Stimulated activated CD8-positive, alpha-beta memory T cell treated with anti-CD3 and anti-CD28 coated beads, Interleukin-15, amount 100 ng/mL, for 48 hours (primary cell): ENCODE measurements at places on chromosomes 12 and 14.

- no peak for DNase-seq
These were observed 16.5 kb upstream of the GALNT8 start for GRCh38 chr12:4703676-4704075.

- DNase-seq = no peak
These were observed 78.4 kb downstream of the FGD4 start for GRCh38 chr12:32477714-32478113.

- no peak for DNase-seq
These were observed at the start of gene CLEC2D for GRCh38 chr12:9669534-9669933. Gene CLEC2D, plus strand, starts transcription at chr12:9669713. Its CDS starts 22 bp downstream, at chr12:9669735.

- DNase-seq = no peak
These were observed 70.4 kb downstream of the TMEM116 start for GRCh38 chr12:111942557-111942956.

DNA sequence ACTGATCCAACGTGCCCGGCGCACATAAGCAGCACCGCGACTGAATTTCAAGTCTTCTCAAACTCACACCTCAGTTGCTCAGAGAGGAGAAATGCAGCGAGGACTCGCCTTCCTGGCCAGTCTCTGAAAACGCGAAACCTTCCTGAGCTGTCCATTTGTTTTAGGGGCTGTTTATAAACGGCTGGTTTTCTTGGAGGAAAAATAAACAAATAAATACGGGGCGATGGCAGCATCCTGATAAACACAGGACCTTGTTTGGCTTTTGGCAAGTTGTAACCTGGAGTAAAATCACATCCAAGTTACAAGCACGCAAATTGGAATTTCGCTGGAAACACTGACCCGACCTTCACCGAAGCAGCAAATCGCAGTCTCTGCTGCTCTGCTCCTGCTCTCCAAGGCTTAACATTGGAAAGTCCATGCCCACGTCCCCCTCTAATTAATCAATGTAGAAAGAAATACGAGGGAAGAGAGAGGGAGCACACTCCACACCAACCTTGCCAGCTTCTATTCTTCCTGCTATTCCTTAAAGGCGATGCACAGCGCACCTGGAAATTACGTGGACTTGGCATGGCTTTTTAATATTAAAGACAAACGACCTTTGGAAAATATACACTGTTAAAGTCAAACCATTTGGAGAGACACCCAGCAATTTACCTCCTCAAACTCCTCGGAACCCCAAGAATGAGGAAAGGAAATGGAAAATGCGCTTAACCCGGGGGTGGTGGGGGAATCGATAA, 248.8 kb downstream of the APAF1 start:
- DNase-seq = no peak

GRCh38 chr14:90294872-90295271, 36.9 kb downstream of the NRDE2 start:
- no peak for DNase-seq

GRCh38 chr12:132986885-132987225, 688 bp downstream of the ZNF26 start:
- no peak for DNase-seq
